IPS-NIHi11 (cell line): ENCODE measurements at places on chromosomes 11 and 22.

- no peak for DNase-seq
Measured at GRCh38 chr11:68776442-68777235, 25.3 kb upstream of the TESMIN start.

GRCh38 chr11:128473636-128474035 is 113.7 kb downstream of the ETS1 start:
- DNase-seq = no peak

- DNase-seq = no peak
Measured at GRCh38 chr11:73451896-73452295, 75.7 kb downstream of the RELT start.

- DNase-seq = no peak
Measured at GRCh38 chr11:113249786-113250185, 64.6 kb upstream of the TTC12 start.
